ENCODE measurements at places on chromosomes 16 and 17. TPM values are rescaled to one million over a fixed set of nuclear protein-coding genes. Genes with fewer than 3 reads are reported as not detected.

KRTAP1-5 gene
- not detected for polyA plus RNA-seq

COG8 gene
- 39.3 TPM for polyA plus RNA-seq

KRT23 gene
- polyA plus RNA-seq = 1.5 TPM

UTS2R gene
- 0.19 TPM for polyA plus RNA-seq

HLF gene
- polyA plus RNA-seq = 6.0 TPM

TXNL4B gene
- 17.8 TPM for polyA plus RNA-seq

PRDM7 gene
- polyA plus RNA-seq = 0.13 TPM

CCL22 gene
- 0.07 TPM for polyA plus RNA-seq

NAGLU gene
- 18.2 TPM for polyA plus RNA-seq

WFIKKN1 gene
- 3.5 TPM for polyA plus RNA-seq
